ENCODE measurements at places on chromosomes 5 and 9.

DNA sequence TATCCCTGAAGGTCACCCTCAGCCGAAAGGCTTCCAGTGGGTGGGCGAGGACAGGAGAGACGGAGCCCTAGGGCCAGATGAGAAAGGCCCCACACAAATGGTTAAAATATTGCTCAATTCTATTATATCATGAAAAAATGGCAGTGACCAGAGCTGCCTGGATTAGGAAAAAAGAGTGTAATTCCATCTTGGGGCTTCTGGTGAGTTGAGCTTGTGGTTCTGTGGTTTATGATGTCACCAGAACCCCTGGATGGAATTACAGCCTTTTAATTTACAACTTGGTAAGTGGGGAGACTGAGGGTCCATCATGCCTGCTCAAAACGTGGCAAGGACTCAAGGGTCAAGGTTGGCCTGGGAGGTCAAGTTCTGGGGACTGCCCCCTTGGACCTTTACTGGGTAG, 55.5 kb upstream of the STC2 start:
- no peak for DNase-seq

- no peak for DNase-seq
Measured at GRCh38 chr9:16719921-16720320, 150.5 kb downstream of the BNC2 start.

- DNase-seq = no peak
Measured at GRCh38 chr5:116410336-116410890, 164.2 kb downstream of the SEMA6A start.

- DNase-seq = no peak
Measured at GRCh38 chr9:20319241-20319640, 303.1 kb downstream of the MLLT3 start.

DNA sequence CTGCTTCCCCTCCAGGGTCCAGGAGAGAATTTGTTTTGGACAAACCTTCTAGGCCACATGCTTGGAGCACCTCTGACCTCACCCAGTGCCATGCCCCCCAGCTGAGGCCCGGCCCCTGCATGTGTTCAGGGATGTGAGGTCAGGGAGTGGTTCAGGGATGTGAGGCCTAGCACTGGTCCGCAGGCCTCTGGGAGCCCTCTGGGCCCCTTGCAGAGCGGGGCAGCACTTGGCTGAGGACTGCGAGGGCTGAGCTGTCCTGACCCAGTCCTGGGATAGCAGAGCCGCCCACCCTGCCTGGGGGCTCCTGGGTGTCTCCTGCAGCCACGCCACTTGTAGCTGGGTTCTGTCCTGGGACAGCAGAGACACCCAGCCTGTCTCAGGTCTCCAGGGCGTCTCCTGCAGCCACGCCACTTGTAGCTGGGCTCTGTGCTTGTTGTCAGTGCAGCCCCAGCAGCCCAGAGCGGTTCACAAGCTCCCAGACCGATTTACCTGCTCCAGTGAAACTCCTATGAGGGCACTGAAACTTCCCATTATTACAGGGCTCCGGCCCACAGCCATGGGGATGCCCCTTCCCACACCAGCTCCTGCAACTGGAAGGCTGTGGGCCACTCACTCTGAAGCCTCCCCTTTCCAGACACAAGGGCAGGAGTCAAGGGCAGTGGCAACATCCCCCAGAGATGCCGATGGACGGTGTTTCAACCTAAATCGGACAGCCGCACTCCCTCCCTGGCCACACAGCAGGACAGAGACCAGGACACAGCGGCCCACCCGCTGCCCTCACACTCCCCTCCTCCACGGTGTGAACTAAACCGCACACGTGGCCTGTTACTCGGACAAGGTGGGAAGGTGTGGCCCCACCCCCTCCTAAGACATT, 5.4 kb upstream of the CEP72 start:
- no peak for DNase-seq

DNA sequence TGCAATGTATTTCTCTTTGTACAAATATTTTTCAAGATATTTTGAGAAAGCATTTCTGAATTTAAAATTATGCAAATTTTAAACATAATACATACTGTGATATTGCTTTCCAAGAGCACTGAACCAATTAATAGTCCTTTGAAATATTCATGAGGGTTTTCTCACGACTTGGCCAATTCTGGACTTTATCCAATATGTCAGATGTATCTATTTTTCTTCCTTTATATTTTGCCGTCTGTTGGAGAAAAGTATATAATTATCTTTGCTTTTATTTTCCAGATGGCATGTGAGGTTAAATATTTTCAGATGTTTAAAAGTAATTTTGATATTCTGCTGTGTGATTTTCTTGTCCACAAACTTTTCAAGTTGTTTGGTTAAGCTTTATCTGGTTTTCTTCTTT, 378.9 kb downstream of the SLCO4C1 start:
- no peak for DNase-seq

DNA sequence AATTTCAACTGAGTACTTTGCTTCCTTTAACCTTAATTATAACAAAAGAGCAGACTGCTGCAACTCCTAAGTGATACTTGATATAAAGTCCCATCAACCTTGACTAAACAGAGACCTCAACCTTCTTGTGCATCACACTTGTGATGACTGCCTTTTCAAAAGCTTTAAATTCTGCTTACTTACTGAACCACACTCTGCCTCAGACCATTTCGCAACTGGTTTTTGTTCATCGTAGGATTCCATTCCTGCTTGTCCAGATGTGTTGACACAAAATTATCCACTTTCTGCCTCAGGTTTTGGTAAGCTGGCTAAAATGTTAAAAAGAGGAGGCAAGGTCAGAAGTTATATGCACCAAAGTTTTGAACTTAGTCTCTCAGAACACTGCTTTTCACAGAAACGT, 3.5 kb downstream of the BOD1 start:
- DNase-seq = no peak

DNA sequence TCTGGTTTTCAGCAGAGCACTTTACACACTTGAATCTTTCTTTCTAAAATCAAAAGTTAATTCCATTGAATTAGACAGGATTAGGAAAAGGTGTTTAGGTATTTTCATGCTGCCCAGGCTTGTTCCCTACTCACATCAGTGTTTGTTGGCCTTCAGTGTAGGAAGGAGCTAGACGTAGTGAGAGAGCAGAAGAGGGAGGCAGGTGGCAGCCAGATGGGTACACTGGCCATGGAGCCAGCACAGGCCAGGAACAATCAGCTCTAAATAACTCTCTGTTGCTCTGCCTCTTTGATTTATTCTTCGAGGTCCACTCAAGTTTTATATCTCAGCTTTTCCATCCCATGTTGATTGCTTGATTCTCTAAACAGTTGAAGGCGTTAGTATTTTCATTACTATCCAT, 529.6 kb downstream of the PSAT1 start:
- no peak for DNase-seq

DNA sequence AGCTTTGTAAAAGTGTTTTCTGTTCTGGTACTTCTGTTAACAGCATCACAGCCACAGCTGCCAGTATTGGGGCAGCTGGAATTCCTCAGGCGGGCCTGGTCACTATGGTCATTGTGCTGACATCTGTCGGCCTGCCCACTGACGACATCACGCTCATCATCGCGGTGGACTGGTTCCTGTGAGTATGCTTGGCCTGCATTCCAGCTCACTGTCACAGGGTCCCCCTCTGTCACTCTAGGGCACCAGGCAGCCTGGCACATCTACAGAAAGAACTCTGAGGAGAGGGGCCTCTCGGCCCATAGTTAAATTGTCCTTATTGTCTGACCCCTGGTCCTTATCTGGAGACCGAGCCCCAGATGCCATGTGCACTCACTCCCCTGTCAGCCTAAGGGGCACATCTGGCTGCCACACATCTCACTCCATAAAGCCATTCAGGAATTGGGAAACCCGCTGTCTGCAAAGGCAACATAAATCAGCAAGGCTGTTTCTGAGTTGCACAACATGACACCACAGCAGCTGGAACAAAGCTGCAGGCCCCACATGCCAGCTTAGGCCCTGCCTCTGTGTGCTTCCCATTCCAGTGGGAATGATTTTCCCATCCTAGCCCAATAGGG, 77.5 kb downstream of the SLC1A3 start:
- DNase-seq = no peak

GRCh38 chr9:126738553-126738952, 66.3 kb upstream of the ZBTB43 start:
- no peak for DNase-seq

GRCh38 chr5:76608833-76609232, 14.4 kb downstream of the F2RL2 start:
- no peak for DNase-seq

DNA sequence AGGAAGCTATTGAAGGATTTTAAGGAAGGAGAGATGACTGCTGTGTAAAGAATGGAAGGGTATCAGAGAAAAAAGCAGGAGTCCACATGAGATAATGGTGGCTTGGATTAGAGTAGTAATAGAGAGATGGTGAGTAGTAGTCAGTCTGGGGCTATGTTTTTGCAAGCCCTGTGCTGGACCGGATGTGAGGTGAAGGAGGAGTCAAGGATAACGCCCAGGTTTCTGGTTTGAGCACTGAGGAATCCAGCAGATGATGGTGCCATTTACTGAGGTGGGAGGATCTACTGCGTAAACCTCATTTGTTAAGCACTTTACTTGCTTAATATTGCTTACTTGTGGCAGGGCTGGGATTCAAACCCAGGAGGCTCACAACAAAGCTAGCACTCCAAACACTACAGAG, 1.1 kb downstream of the TIGD6 start:
- no peak for DNase-seq

DNA sequence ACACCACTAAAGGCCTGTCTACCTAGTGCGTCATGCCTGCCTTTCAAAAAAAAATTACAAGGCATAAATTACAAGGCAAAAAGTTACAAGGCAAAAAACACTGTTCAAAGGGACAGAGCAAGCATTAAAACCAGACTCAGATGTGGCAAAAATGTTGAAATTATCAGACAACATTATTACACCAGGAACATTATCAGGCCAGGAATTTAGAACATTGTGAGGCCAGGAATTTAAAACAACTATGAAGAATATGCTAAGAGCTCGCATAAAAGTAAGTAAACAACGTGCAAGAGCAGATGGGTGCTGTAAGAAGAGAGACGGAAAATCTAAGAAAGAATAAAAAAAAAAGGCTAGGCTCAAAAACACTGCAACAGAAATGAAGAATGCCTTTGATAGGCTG, 18.2 kb upstream of the MLANA start:
- no peak for DNase-seq
